ENCODE measurements at places on chromosomes 7 and 10.

GRCh38 chr10:70584909-70585544 lies 17.5 kb downstream of the PRF1 start:
- no peak for DNase-seq

DNA sequence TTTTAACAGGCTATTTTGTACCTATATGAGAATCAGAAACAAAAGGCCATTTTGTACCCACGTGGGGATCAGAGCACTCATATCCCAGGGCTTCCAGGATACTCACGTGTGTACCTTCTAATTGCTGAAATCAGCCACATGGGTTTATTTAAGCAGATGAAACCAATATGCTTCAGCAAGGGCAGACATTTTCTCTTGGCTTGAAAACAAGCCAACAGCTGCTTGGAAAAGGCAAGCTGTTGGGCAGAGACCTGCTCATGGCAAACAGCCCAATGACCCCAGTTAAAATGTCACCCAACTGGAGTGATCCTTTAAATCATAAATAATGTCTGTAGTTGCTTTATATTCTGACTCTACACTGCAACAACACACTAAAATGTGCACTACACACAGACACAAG lies 26.5 kb upstream of the TOMM7 start:
- DNase-seq, result no peak

- no peak for DNase-seq
Observed at GRCh38 chr7:159098424-159098786, 46.3 kb downstream of the VIPR2 start.

DNA sequence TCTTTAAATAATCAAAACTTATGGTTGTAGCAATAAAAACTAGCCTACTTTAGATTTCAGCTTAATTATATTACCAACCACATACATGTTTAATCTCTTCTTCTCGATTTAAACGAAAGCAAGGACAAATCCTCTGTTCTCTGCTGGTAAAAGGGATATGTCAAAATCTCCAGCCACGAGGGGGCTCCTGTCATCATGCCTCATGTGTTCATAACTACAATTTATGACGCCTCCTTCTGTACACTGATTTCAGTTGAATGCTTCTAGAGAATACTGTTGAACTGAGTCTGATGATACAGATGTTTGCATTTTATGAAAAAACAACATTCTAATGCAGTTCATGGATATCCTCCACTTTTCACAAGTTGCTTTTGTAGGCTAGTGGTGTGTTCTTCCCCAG lies 220.0 kb upstream of the DPP6 start:
- DNase-seq, result peak; percentile 5

GRCh38 chr7:84900215-84900614 lies 286.6 kb downstream of the SEMA3D start:
- no peak for DNase-seq

DNA sequence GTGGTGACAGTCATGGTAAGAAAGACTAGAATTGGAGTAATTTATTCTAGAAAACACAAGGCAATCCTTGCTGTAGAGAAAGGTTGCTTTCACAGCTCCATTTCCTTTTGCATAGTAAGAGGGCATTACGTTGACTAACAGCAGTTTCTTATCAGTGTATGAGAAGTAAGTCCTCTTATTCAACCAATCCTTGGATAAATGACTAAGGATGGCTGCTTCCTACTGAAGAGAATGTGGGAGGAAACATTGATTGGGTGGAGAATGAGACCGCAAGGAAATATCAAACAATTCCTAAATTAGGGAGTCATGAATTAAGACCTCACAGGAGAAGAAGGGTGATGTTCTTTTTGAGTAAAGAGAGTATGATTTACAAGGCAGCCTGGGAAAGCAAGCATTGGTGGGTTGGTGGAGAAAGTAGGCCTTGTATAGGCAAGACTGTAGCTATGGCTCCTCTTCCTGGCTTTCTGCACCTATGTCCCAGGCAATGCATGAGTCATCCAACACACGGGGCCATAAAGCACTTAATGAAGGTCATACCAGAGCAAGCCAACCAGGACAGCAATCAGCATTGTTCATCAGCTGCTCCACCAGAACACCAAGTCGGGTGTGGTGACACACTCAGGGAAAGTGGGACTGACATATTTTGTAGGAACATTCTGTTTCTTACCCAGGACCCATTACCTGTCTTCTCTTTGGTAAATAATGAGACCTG lies 5.6 kb downstream of the MGAM start:
- no peak for DNase-seq

GRCh38 chr7:116180302-116180701 lies 30.0 kb upstream of the TES start:
- DNase-seq, result peak; percentile 60

GRCh38 chr7:91127959-91128358 lies 136.3 kb upstream of the FZD1 start:
- DNase-seq, result no peak

Measured in T47D (cell line).